ENCODE measurements at places on chromosomes 13 and 19.

- DNase-seq: no peak
Observed at GRCh38 chr19:29400917-29401711, 124.7 kb upstream of the VSTM2B start.

DNA sequence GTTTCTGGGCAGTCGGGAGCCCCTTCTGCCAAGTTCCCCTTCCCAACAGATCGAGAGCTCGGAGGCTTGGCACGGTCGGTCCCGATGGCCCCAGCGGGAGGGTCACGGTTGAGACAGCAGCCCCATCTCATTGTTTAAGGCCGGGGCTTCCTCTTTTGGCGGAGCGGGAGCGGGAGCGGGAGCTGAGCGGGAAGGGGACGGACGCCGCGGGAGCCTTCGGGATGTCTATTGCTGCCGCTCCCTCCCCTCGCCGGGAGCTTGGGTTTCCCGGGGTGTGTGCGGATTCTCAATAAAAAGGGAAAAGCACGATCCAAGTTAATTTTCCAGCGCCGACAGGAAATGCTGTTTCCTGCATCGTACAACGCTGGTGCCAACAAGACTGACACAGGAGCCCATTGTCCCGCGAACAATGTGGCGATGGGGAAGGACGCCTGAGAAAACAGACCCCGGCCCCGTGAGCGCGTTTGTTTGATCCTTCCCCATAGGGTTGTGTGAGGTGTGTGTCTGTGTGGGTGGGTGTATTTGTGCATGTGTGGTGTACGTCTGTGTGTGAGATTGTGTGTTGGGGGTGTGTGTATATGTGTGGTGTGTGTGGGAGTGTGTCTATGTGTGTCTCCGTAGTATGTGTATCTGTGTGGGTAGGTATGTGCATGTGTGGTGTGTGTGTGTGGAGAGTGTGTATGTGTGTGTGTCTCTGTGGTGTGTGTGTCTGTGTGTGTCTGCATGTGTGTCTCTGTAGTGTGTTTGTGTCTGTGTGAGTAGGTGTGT, 36.3 kb upstream of the FLT1 start:
- no peak for DNase-seq

GRCh38 chr13:112849500-112849899, 119.5 kb upstream of the MCF2L start:
- DNase-seq: no peak

- no peak for DNase-seq
Observed at GRCh38 chr13:97911311-97912138, 42.0 kb upstream of the IPO5 start.
